ENCODE measurements at places on chromosomes 4 and X. TPM values are rescaled to one million over a fixed set of nuclear protein-coding genes. Genes with fewer than 3 reads are reported as not detected.

STARD8 gene
- 11.6 TPM for polyA plus RNA-seq

NDST4 gene
- 1.1 TPM for polyA plus RNA-seq

NPY5R gene
- 0.24 TPM for polyA plus RNA-seq

WDR17 gene
- 0.45 TPM for polyA plus RNA-seq

SPP1 gene
- 131 TPM for polyA plus RNA-seq

GUCY1A1 gene
- 28.7 TPM for polyA plus RNA-seq

ENPEP gene
- 16.9 TPM for polyA plus RNA-seq

CXorf66 gene
- polyA plus RNA-seq = not detected

PAGE5 gene
- polyA plus RNA-seq = not detected

NDP gene
- 2.5 TPM for polyA plus RNA-seq

RHOXF1 gene
- not detected for polyA plus RNA-seq

JADE3 gene
- 5.5 TPM for polyA plus RNA-seq

PPEF2 gene
- not detected for polyA plus RNA-seq

FGB gene
- polyA plus RNA-seq = 2.8 TPM

All from muscle of arm (tissue), 14 donors.